Cortex of kidney (tissue), 1 donor: ENCODE measurements at places on chromosomes 1 and 21.

DNA sequence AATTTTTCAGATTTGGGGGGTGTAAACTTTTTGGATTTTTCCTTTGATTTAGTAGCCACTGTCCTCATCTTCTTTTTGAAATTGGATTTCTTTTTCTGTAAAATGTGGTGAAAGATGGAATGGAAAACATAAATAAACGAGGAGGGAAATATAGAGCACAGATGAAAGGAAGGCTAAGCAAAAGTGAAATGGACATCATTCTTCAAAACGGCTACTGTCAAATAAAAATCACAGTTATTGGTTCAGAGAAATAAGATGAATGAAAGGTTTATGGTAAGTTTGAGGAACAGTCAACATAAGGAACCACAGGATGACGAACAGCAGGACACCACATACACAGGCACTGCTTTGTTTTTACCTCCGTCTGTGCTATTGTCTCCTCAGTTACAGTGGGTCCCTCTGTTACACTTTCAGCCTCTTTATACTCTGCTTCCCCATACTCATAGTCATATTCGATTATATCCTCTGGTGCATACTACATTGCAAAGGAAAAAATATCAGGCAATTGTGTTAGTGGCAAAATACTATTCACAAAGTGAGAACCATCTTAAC is 82.4 kb downstream of the COL11A1 start:
- no peak for DNase-seq

GRCh38 chr1:244970236-244970743 is 105.9 kb upstream of the HNRNPU start:
- no peak for DNase-seq

DNA sequence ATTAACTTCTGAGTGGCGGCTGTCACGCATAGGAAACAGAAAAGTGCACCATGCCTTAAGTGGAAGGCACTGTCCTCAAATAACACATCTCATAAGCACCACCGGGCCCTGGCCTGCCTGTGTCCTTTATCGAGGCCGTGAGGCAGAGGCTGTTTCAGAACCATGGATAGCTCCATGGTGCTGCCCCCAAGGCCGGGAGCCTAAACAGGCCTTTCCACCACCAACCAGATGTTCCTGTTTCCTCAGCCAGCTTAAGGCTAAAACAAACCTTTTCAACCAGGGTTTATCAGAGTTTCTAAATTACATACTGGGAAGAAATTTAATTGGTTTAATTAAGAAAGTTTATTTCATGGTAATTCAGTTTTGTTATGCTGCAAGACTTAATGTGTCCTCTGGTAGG is 114.4 kb downstream of the DMRTA2 start:
- no peak for DNase-seq

DNA sequence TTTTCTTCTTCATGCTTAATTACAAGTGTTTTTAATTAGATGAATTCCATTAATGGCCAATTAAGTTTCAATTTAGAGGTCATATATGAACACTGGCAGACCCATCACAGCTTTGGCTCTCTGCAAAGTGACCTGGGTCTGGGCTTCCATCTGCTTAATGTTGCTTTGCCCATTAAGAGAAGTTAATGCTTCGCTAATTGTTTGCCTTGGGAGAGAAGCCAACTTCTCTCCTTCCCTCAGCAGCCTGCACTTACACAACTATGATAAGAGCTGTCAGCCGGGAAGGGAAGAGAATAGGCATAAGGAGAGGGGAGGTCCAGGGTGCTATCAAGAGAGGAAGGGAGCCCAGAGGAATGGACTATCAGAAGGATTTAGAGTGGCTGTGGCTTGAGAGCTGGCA is 29.0 kb upstream of the CCDC190 start:
- DNase-seq = no peak

- DNase-seq = no peak
Observed at GRCh38 chr1:5979536-5980313, 12.5 kb downstream of the NPHP4 start.

GRCh38 chr1:54167422-54168139 is 14.8 kb upstream of the CDCP2 start:
- DNase-seq = no peak

GRCh38 chr21:33544451-33545195 is 1.8 kb downstream of the SON start:
- no peak for DNase-seq

GRCh38 chr1:207868774-207869721 is 41.9 kb downstream of the CD34 start:
- peak; percentile 25 for DNase-seq

- DNase-seq = no peak
Observed at GRCh38 chr1:117674521-117675400, 68.9 kb downstream of the TENT5C start.

- no peak for DNase-seq
Observed at GRCh38 chr1:90068611-90069280, 73.8 kb downstream of the ZNF326 start.

GRCh38 chr1:41152622-41153044 is 89.5 kb downstream of the SCMH1 start:
- DNase-seq = no peak

DNA sequence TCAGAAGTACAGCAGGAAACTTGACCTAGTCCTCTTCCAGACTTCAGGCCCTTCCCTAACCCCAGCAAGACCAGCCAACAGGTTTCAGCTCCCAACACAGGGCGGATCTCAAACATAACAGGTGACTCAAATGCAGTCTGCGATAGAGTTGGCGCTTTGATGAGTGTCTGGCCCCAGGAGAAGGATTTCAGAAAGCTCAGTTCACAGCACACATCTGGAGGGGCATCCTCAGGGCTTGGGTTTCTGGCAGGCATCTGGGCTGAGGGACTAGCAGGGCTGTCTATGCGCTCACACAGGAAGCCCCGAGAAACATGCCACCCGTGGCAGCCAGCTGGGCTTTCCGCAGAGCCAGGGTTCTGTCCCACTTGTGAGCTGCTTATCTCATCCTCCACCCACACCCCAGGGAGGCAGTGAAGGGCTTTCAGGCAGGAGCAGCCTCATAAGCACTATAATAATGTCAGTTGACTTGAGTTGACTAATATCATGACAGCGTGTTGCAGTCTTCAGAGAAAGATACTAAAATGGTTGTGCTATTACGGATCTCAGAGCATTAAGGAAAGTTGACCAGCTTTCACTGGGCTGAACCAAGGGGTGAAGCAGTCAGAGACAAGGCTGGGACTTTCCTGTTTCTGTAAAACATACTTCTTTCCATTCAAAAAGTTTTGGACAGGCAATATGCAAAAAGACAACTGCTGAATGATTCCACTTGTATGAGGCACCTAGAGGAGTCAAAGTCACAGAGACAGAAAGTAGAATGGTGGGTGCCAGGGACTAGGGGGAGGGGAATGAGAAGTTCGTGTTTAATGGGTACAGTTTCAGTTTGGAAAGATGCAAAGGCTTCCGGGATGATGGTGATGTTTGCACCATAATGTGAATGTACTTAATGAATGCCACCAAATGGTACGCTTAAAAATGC is 233.0 kb upstream of the IRF2BP2 start:
- no peak for DNase-seq

DNA sequence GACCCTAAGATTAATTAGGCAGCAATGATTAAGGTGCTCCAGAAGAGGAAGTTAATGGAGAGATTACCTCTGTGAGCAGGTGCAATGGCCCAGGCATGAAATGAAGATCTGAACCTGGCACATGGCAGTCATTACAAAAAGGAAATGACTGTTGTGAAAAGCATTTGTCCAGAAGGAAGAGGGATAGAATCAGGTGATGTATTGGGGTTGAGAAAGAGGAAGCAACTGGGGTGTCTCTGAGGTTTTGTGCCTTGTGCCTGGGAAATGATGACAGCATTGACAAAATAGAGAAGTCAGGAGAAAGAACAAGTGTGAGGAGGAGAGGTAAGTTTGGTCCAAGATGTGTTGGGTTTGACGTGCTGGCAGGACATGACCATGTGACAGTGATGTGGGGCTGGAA is 5.6 kb downstream of the CRCT1 start:
- no peak for DNase-seq

GRCh38 chr1:170768929-170769328 is 105.0 kb downstream of the PRRX1 start:
- no peak for DNase-seq

DNA sequence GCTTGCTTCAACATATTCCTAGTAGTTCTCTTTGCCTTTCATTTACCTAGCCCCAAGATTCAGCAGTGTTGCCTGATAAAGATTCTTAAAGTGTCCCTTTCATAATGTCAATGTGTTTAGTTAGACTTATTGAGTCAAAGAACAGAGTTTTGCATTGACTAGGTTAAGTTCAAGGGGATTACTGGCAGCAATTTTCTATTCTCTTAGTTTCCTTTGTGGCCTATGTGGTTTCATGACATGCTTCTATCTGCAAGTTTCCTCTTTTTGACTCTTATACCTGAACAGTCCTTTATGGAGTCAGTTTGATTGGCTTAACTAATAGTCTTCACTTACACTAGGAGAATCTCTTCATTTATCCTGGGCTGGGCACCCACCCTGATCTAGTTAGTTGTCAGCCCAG is 151.3 kb downstream of the ADGRL4 start:
- DNase-seq = no peak

GRCh38 chr1:218459450-218459849 is 114.3 kb downstream of the TGFB2 start:
- DNase-seq = no peak

DNA sequence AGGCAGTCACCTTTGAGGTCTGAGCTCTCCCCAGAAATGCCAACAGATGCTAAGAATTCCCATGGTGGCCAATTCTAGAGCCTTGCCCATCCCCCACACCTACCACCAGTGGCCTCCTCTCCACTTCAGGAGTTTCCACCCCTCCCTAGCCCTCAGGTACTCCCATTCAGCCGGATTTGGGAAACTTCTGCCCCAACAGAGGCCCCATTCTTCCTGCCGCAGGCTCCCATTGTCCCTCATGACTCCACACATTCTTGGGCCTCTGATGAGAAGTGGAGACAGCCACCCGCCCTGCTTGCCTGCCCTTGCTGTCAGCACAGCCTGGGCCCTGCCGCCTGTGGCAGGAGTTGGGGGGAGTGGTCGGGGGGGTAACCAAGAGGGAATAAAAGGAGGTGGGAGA is 4.6 kb downstream of the BLACAT1 start:
- no peak for DNase-seq

DNA sequence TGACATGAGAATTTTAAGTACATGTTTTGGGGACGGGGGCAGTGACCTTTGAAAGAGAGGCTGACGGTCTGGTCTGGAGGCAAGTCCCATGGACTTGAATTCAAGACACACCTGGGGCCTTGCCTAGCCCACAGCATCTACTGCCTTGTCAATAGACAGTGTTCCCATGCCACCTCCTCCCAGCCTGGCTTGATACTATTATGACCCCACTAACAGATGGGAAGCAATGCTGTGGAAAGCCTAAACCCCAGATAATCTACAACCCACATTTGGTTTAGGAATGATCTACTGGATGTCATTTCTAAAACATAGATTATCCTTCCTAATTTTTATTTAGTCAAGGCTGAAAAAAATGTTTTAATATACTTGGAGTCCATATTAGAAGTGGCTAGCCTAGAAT is 17.8 kb upstream of the NFASC start:
- DNase-seq = no peak

GRCh38 chr1:225857256-225857655 is 24.9 kb downstream of the TMEM63A start:
- DNase-seq = no peak

DNA sequence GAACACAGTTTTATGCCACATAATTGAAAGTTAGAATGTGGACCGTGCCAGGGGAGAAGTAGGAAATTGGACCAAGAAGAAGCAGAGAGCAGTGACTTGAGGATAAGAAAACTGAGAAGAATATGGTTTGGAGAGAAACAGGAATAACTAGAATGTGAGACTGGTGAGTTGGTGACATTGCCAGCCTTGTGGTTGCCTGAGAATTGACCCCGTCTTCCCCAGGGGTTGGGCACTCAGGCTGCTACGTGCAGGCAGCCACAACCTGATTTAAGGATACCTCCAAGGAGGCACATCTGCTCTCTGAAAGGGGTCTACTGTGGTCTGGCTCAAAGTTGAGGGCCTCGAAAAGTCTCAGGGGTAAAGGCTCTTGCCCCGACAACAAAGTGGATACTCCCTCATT is 112.1 kb upstream of the ARTN start:
- DNase-seq = no peak

DNA sequence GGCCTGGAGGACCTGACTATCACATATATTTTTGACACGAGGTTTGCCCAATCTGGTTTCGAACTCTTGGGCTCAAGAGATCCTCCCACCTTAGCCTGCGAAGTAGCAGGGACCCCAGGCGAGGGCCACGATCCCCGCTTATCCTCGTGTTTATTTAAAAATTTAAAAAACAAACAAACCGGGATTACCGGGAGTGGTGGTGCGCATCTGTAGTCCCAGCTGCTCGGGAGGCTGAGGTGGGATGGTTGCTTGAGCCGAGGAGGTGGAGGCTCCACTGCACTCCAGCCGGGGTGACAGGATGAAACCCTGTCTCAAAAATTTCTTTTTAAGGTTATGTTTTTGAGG is 452 bp upstream of the EXOSC10 start:
- no peak for DNase-seq

- no peak for DNase-seq
Observed at GRCh38 chr1:114025609-114026401, 46.5 kb downstream of the OLFML3 start.

GRCh38 chr1:226405411-226405988 is 2.4 kb downstream of the PARP1 start:
- DNase-seq = no peak

GRCh38 chr1:224644553-224645154 is 28.5 kb downstream of the CNIH3 start:
- DNase-seq = no peak

DNA sequence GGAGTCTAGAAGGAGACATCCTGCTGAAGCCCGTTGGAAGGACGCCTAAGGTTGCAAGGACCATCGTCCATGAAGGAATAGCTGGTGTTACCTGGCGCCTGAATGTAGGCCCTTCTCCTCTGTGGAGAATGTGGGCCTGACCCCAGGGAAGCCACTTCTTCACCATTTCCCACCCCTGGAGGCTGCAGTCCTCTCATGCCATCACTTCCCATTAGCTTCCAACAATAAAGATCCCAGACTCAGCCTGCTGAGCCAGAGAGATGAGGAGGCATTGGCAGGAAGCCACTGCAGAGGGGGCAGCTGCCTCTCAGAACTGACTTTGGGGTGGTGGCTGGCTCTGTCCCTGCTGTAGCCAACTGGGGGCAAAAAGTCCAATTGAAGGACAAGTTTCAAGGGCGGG is 21.3 kb upstream of the KCNE2 start:
- DNase-seq = no peak

DNA sequence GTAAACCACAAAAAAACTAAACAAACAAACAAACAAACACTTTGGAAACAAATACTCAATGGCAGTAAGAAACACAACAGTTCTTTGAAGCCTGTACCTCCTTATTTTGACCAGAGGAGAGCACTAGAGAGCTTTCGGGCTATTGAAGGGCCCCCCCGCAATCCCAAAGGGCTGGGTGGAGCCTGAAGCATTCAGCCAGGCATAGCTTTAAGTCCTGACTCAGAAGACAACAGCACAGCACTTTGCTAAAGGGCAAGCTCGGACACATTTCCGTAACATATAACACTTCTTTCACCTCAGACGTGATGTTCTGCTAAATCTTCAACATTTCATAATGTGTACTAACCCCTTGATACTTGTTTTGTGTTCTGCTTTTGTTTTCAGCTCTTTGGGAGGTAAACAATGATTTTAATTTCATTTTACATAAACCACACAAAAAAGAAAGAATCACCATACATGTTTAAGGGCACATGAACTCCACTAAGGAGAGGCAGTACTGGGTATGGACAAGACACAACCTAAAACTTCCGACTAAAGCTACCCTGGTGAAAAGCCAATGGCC is 9.7 kb upstream of the SHCBP1L start:
- DNase-seq = no peak
